Sigmoid colon (tissue), 7 donors: ENCODE measurements at places on chromosomes 5 and 9. TPM values are rescaled to one million over a fixed set of nuclear protein-coding genes. Genes with fewer than 3 reads are reported as not detected.

IL13 gene
- total RNA-seq, result not detected

FBP2 gene
- not detected for total RNA-seq

EIF4E1B gene
- total RNA-seq, result 0.36 TPM

ARHGEF39 gene
- 1.1 TPM for total RNA-seq

OLFM1 gene
- 16.8 TPM for total RNA-seq

DMRT1 gene
- total RNA-seq, result not detected

YIPF5 gene
- total RNA-seq, result 42.9 TPM

SPATA31D4 gene
- total RNA-seq, result not detected

DNA sequence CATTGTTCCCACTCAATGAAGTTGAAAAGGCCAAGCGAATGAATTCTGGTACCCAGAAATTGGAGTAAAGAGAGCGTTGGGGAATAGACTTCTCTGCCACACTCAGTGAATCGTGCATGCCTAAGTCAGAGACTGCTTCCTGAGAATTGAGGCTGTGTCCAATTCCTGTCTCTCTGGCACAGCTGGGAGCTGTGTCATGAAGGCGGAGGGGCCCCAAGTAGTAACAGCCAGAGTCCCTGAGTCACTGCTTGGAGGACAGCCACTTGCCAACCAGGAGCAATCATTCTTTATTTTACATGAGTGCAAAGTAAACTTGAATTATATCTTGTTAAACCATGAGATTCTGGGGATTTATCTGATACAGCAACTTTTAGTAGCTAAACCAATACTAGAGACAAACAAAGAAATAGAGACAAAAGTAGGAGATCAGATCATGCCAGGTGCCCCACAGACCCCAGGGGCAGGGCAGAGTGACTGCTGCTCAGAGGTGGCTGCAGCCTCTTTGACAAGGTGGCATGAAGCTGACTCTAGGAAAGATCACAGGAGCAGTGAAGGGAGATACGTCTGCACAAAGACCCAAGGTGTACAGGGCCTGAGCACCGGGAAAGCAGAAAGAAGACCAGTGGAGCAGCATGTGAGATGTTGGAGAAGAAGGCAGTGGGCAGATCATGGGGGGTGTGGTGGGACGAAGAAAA, 246.0 kb downstream of the GADD45G start:
- no peaks in the 10 kb centered on the region for H3K4me1 ChIP-seq
- no peak overlapping the region for H3K4me3 ChIP-seq
- H3K27ac ChIP-seq, result no peak overlapping the region
- DNase-seq, result peak; percentile 49

GRCh38 chr5:78273436-78273835, 21.1 kb downstream of the AP3B1 start:
- no peak overlapping the region for H3K4me3 ChIP-seq
- DNase-seq, result no peak
- no peaks in the 10 kb centered on the region for H3K36me3 ChIP-seq
- no peaks in the 10 kb centered on the region for H3K27me3 ChIP-seq
- H3K4me1 ChIP-seq, result peaks cover 15% of the 10 kb centered on the region

- peaks cover 34% of the 10 kb centered on the region for H3K4me1 ChIP-seq
- no peak overlapping the region for H3K4me3 ChIP-seq
- no peak for DNase-seq
- H3K27ac ChIP-seq, result no peak overlapping the region
Measured at GRCh38 chr9:129839324-129840023, 4.2 kb downstream of the USP20 start.

- H3K27me3 ChIP-seq, result no peaks in the 10 kb centered on the region
- H3K36me3 ChIP-seq, result no peaks in the 10 kb centered on the region
- H3K4me1 ChIP-seq, result no peaks in the 10 kb centered on the region
- H3K4me3 ChIP-seq, result no peak overlapping the region
- no peak overlapping the region for H3K27ac ChIP-seq
Measured at GRCh38 chr5:165393839-165394238, 1888.4 kb downstream of the MAT2B start.

GRCh38 chr5:90337449-90338052, 72.0 kb downstream of the CETN3 start:
- H3K27me3 ChIP-seq, result no peaks in the 10 kb centered on the region
- H3K4me1 ChIP-seq, result no peaks in the 10 kb centered on the region
- no peaks in the 10 kb centered on the region for H3K36me3 ChIP-seq
- no peak for DNase-seq
- H3K27ac ChIP-seq, result no peak overlapping the region

DNA sequence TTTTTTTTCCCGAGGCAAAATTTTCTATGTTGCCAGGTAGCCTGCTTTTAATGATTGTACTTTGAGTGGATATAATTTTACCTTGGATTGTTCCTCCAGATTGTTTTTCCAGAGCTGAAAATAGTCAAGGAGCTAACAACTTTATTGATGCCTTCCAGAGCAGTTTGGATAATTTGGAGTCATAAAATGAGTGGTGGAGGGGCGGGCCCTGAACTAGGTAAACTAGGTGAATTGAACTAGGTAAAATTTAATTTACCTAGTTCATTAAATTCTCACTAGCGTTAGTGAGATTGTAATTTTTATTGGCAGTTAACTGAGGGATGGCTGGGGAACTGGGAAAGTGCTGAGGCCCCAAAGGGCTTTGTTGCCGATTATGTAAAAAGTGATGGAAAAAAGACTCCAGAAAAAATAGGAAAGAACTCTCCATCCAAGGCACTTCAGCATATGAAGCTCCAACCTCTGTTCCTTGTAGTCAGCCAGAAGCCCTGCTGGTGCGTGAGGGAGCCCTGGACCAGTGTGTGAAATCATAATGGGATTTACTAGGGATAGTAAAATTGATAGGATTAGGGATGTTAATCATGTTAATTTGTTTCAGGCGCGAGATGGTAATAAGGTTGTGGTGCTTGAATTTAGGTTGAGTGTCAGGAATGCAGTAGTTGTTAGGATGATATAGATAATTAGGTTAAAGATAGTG, 1.7 kb downstream of the DNAJC25 start:
- no peak overlapping the region for H3K4me3 ChIP-seq
- H3K27me3 ChIP-seq, result no peaks in the 10 kb centered on the region
- no peaks in the 10 kb centered on the region for H3K36me3 ChIP-seq
- no peak overlapping the region for H3K27ac ChIP-seq
- DNase-seq, result no peak

GRCh38 chr5:76166886-76167576, 83.8 kb downstream of the SV2C start:
- H3K36me3 ChIP-seq, result no peaks in the 10 kb centered on the region
- no peak overlapping the region for H3K4me3 ChIP-seq
- H3K27ac ChIP-seq, result no peak overlapping the region
- H3K27me3 ChIP-seq, result no peaks in the 10 kb centered on the region
- no peaks in the 10 kb centered on the region for H3K4me1 ChIP-seq

DNA sequence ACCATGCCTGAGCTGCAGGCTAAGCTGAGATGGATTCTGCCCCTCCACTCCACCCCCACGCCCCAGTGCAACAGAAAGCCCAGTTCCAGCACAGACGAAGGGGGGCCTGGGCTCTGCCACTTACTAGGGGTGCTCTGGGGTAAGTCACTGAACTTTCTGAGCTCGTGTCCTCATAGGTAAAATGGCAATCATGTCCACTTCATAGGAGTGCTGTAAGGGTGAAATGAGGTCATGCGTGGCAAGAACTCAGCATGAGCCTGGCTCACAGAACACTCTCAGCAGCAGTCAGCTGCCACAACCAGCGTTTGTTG, 8.4 kb upstream of the PSD2 start:
- no peak for DNase-seq
- H3K36me3 ChIP-seq, result no peaks in the 10 kb centered on the region
- H3K27ac ChIP-seq, result no peak overlapping the region

DNA sequence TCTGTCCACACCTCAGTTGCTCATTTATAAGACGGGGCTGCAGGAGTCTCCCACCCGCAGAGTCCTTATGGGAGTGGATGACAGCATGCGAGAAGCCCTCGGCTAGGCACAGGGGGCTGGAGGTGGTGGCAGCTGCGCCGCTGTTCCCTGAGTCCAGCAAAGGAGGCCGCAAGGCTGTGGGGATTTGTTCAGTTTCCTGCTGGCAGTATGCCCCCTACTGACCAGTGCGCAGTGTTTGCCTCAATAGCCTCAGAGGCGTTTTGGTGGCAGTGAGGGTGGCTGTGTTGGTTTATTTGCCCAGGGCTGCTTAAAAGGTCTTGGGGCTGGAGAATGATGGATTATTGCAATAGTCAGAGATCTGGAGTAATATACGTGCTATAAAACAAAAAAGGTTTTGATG, 176.3 kb upstream of the OTULINL start:
- no peak overlapping the region for H3K4me3 ChIP-seq

GRCh38 chr5:53405396-53405795, 75.0 kb upstream of the FST start:
- no peaks in the 10 kb centered on the region for H3K27me3 ChIP-seq
- H3K4me1 ChIP-seq, result no peaks in the 10 kb centered on the region
- DNase-seq, result no peak
- H3K36me3 ChIP-seq, result no peaks in the 10 kb centered on the region
- no peak overlapping the region for H3K27ac ChIP-seq

GRCh38 chr5:170619869-170620268, 116.0 kb downstream of the KCNIP1 start:
- H3K4me1 ChIP-seq, result no peaks in the 10 kb centered on the region
- no peaks in the 10 kb centered on the region for H3K27me3 ChIP-seq
- no peak overlapping the region for H3K27ac ChIP-seq
- no peaks in the 10 kb centered on the region for H3K36me3 ChIP-seq
- DNase-seq, result no peak

GRCh38 chr5:98416541-98416940, 356.9 kb upstream of the RGMB start:
- no peak overlapping the region for H3K27ac ChIP-seq
- no peaks in the 10 kb centered on the region for H3K4me1 ChIP-seq
- H3K27me3 ChIP-seq, result no peaks in the 10 kb centered on the region
- H3K4me3 ChIP-seq, result no peak overlapping the region

DNA sequence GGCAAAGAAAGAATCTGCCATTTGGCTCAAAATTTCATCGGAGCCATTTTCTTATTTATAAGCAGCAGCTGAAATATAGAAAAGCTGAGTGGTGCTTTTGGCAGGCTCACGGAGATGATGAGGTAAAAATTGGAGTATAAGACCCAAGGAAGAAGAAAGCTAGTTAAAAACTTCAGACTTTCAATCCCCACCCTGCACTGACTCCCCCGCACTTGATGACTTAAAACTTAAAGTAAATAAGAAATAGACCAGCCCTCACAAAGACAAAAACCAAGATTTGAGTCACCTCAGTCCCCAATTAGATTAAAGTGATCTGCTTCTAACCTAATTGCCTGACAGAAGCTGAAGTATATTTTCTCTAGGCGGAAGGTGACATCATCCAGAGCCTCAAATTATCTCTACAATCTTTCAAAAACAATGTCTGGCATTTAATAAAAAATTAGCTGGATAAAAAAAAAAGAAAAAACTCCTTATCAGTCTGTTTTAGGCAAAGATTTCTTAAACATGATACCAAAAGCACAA, 124.0 kb upstream of the PJA2 start:
- no peaks in the 10 kb centered on the region for H3K4me1 ChIP-seq
- DNase-seq, result no peak
- H3K36me3 ChIP-seq, result no peaks in the 10 kb centered on the region
- no peaks in the 10 kb centered on the region for H3K27me3 ChIP-seq
- no peak overlapping the region for H3K27ac ChIP-seq

GRCh38 chr9:114487607-114488300, 17.5 kb downstream of the WHRN start:
- H3K27me3 ChIP-seq, result no peaks in the 10 kb centered on the region
- H3K27ac ChIP-seq, result no peak overlapping the region
- H3K4me3 ChIP-seq, result no peak overlapping the region

DNA sequence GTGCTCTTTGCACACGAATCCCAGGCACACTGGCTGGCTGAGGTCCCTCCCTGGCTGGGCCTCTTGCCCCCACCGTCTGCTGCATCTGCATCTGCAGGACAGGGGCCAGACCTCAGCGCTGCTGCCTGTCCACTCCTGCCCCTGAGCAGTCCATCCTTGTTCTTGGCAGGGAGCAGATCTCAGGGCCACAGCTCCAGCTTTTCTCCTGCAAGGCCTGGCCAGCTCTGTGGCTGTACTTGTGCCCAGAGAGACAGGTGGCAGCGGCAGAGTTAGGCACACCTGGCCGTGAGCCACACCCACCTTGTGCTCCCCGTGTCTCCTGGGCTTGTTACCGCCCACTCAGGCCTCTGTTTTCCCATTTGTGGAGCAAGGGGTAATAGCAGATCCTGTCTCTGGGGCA, 13.9 kb downstream of the NEK6 start:
- H3K27me3 ChIP-seq, result no peaks in the 10 kb centered on the region
- peak overlapping the region; percentile 52 for H3K27ac ChIP-seq
- DNase-seq, result no peak

DNA sequence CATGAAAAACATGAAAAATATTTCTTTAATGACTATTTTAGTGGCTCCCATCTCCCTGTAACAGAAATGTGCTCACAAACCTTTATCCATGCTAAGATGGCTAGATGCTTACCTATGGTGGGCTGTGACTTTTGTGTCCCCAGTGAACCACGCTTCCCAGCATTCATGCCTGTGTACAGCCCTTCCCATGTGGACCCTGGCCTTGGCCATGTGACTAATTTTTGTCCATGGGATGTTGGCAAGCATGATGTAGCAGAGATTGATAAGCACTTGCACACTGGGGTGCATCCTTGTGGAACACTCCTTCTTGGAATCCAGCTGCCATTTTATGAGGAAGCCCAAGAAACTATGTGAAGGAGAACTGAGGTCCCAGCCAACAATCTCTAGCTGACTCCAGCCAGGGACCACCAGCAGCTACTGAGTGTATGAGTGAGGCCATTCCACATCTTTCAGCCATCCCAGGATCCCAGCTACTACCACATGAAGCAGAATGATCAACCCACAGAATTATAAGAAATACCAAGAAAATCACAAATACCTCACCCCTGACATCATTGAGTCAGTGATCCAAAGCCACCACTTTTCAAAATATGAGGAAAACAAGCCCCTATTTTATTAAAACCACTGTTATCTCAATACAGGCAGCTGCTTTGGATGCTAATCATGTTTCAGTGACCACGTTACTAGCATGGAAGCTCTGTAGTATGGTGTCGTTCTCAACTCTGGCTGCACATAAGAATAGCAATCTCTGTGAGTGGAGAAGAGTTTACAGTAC, 16.1 kb upstream of the RAI14 start:
- DNase-seq, result no peak
- no peak overlapping the region for H3K27ac ChIP-seq
- no peak overlapping the region for H3K4me3 ChIP-seq
- no peaks in the 10 kb centered on the region for H3K36me3 ChIP-seq
- no peaks in the 10 kb centered on the region for H3K4me1 ChIP-seq

DNA sequence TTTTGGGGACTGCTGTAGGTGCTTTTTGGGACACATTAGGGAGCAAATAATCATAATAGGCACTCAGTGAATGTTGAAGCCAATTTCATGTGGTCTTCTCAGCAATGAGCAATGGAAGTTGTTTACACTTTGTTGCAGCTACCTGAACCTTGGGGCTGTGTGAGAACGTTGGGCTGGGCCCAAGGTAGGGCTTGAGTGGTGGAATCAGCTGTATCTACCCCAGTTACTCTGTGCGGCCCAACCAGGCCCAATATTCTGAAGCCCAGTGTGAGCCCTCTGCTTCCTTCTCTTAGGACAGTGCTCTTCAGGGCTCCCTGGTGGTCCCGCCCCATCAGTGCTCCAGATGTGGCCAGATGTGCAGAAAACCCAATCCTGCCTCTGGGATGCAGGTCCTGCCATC, 38.4 kb downstream of the MAST4 start:
- no peaks in the 10 kb centered on the region for H3K36me3 ChIP-seq
- H3K27me3 ChIP-seq, result no peaks in the 10 kb centered on the region
- no peaks in the 10 kb centered on the region for H3K4me1 ChIP-seq
